HuH-7.5 (cell line): ENCODE measurements at places on chromosomes 13 and 19.

- peak; percentile 98 for DNase-seq
These were observed 730 bp downstream of the NRTN start for GRCh38 chr19:5805462-5806132.

DNA sequence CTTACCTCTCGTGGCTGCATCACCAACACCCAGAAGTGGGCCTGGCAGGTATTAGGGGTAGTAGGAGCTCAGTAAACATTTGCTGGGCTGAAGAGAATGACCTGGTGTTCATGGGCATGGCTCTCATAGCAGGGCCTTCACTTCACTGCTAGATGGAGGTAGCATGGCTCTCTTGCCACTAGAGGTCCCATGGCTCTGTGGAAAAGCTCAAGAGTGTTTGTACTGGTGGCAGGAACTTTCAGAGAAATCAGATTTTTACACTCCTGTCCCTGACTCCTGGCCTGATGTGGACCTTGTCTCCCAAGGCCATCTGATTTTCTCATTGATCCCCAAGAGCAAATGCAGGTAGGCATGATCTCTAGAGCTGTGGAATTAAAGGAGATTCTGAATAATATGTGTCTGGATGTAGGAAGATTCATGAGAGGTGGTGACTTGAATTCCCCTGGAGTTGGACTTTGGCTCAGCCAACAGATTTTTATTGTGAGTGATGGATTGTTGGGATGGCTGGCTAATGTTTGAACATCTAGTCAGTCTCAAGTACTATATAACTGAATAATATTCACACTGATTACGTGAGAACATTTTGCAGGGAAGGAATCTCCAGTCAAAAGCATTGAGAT is 5.7 kb downstream of the ZNF574 start:
- DNase-seq, result peak; percentile 82

GRCh38 chr13:30140973-30141372 is 166.4 kb downstream of the KATNAL1 start:
- DNase-seq, result no peak

DNA sequence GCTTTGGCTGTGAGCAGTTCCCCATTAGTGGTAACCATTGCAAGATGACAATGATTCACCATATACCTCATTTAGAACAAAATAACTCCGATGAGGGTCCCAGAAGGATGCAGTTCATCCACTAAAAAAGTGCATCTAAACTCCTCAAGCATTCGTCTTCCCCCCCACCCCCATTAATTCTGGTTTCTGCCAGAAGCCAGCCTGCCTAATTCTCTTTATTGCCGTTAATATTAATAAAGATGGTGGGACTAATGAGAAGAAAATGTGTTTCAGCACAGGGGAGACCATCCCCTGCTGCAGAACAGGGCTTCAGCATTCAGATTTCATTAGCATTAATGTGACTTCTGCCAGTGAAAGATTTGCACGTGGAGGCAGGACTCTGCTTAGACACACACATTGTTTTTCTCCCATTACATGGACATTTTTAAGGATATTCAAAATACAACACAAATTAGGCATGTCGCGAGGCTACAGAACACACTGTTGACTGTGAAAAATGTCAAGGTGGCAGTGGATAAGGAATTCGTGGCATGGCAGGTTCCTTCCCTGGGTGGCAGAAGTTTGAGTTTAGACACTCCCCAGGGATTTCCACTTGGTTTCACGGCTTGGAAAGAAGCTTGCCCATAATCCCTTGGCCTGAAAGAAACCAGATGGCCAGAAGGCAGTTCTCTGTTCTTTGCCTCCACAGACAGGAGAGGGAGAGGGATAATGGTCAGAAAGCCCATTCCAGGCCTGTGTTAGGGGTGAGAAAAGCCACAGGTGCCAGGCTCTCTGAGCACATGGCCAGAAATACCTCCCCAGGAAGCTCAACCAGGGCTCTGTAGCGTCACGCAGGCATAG is 236.5 kb downstream of the FOXO1 start:
- DNase-seq, result no peak

- DNase-seq, result no peak
These were observed 202.2 kb downstream of the SUCLA2 start for GRCh38 chr13:47798906-47799305.

DNA sequence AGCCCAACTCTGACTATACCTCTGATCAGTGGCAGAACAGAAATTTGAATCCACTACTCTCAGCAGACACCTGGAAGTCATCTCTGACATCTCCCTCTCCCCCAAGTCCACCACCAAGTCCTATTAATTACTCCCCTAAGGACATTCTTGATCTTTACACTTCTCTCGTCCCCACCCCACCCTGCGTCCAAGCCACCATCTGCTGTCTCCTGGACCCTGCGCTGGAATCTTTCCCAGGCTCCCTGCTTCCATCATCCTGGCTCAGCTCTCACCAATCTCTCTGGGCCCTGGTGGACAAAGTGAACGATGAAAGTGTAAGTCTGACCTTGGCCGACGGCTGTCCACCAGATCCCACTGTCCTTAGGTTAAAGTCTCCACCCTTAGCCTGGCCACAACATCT is 145.6 kb upstream of the GJB6 start:
- DNase-seq, result no peak

DNA sequence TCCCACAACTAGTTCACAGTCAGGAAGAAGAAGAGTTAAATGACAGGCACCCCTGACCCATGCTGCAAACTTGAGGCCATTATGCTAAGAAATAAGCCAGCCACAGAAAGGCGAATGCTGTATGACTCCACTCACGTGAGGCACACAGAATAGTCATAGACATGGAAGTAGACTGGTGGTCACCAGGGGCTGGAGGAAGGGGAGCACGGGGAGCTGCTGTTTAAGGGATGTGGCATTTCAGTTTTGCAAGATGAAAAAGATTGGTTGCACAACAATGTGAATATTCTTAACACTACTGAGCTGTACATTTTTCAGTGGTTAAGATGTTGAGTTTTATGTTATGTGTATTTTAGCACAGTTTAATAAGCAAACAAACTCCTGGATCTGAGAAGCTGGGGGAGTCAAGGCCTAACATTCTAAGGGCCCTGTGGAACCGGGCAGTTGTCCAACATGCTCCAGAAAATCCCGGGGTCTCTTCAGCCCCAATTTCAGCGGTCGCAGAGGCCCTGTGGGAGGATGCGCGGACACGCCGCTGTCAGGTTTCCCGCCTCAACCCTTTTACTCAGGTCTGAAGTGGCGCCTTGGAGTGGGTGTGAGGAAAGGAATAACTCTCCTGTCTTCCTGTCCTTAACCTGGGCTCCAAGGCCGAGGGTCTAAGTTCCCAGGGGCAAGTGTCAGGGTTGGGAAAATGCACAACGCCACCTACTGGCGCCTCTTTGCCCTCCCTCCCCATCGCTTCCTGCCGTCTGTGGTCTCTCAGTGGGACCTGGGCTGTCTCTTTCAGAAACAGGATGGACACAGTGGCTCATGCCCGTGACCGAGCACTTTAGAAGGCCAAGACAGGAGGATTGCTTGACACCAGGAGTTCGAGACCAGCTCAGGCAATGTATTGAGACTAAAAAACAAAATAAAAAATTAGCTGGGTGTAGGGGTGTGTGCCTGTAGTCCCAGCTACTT is 4.4 kb upstream of the TMEM272 start:
- peak; percentile 44 for DNase-seq
